ENCODE measurements at places on chromosomes 1 and 21.

- DNase-seq: no peak
These were observed 84.4 kb downstream of the CD58 start for GRCh38 chr1:116486424-116486823.

DNA sequence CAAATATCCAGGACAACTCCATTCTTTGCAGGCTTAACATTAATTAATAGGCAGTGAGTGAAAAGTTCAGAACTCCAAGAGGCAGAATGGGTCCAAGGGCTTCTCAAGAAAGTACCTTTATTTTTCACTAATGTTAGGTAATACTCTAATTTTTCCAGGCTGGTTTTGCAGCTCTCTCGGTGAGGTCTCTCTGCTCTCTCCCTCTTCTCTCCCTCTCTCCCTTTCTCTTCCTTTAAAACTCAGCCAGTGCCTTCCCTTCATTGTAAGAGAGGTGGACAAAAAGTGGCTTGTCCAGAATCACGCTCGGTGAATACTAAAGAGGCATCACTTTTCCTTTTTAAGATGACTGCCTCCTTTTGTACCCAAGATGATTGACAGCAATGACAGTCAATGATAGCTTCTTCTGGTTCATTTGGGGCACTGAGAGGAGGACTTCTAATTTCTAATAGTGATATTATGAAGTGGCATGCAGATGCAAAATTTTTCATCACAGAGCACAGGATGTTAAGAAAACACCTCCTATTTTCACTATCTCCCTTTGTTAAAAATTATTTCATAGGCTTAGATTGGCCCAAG is 1.3 kb upstream of the CHI3L1 start:
- DNase-seq: no peak

DNA sequence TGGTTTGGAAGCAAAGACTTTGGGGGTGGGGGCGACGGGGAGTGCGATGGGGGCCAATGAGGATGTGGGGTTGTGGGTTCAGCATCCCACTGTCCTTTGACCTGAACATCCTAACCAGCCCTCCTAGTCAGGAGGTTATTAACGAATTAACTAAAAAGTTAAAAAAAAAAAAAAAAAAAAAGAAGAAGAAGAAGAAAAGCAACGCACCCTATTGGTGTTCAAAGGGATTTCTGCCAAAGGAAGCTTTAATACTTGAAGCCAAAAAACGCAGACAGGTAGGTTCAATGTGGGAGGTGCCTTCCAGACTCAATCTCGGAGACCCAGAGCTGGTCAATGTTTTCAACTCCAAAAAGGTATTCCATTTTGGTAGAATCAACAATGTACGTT is 2.2 kb downstream of the CLIC6 start:
- DNase-seq: no peak

GRCh38 chr1:152473887-152474537 is 36.6 kb upstream of the LCE5A start:
- no peak for DNase-seq

- DNase-seq: no peak
These were observed 456.4 kb upstream of the DEPDC1 start for GRCh38 chr1:68953311-68953710.

GRCh38 chr1:167638064-167638463 is 8.0 kb downstream of the RCSD1 start:
- DNase-seq: no peak

- DNase-seq: no peak
These were observed 60.9 kb downstream of the TAS1R2 start for GRCh38 chr1:18798533-18798932.

GRCh38 chr1:51819810-51820209 is 58.7 kb downstream of the NRDC start:
- DNase-seq: no peak

DNA sequence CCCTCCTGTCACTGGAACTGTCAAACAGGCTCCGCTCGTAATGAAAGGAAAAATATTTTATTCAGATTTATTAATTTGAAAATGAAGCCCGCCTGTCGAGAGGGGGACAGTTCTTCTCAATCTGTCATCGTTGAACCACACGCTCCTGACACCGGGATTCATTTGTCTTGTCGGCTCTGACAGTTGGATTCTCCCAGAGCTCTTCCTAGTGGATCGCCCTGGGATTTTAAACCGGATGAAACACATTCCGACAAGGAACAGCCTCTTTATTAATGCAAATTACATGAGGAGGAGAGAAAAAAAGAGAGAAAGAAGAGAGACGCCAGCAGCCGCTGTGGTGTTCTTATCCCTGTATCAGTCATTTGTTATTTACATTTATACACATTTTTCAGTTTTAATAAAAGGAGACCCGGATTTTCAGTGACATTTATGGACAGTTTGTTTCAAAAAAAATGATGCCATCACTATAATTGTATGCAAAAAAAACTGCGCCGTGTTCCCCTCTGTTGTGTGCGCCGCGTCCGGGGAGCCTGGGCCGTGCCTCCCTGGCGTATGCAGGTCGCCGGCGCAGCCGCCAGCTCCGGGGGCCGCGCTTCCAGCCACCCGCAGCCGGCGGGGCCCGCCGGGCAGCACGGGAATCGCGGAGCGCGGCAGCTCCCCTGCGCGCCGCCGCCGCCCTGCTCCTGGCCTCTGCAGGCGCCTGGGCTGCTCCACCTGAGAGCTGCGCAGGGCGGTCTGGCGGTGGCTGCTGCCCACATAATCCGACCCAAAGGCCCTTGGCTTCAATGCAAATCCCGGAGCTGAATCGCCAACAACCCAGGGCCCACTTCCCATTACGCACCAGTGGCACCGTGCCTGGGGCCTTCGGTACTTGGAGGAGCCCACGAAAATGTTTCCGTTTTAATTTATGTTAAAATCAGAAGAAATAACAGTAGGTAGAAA is 237.9 kb upstream of the PBX1 start:
- no peak for DNase-seq

- no peak for DNase-seq
These were observed 17.0 kb downstream of the PCNT start for GRCh38 chr21:46340998-46341397.

- no peak for DNase-seq
These were observed 263.4 kb downstream of the PLA2G4A start for GRCh38 chr1:187092104-187092503.

GRCh38 chr1:98101364-98101763 is 180.5 kb upstream of the DPYD start:
- no peak for DNase-seq

GRCh38 chr1:17134724-17135123 is 15.5 kb upstream of the PADI2 start:
- no peak for DNase-seq

- DNase-seq: no peak
These were observed 18.8 kb upstream of the ARTN start for GRCh38 chr1:43914576-43915525.

DNA sequence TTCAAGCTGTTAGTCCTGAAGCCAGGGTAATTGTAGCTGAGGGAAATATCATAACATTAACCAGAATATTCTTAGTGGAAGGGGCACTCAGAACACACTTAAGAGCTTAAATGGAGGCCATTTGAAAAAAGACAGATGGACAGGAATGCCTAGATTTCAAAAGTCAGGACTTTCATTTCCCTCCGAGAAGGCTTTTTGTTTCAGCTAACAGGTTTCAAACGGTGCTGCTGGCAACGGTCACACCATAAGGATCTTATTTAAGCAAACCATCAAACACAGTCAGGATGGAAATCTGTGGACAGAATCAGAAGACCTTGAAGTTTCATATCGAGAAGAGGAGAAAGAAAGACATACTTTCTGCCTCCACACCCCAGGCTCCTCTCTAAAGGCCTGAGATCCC is 70.1 kb downstream of the SLC66A1 start:
- DNase-seq: no peak

DNA sequence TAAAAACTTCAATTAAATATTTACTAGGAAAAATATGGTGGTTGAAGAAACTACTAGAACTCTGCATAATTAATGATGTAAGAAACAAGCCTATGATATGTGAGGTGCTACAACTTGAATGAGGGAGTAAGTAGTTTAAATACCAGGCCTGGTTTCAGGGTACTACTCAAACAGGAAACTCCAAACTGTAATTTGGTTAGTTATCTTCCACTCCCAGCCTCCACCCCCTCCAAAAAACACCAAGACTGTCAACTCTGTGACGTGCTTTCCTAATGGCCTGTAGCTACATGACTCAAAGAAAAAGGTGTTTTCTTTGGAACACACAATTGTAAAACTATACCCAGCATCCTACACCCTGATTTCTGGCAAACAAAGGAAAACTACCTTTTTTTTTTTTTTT is 55.9 kb upstream of the RCC1 start:
- DNase-seq: no peak

DNA sequence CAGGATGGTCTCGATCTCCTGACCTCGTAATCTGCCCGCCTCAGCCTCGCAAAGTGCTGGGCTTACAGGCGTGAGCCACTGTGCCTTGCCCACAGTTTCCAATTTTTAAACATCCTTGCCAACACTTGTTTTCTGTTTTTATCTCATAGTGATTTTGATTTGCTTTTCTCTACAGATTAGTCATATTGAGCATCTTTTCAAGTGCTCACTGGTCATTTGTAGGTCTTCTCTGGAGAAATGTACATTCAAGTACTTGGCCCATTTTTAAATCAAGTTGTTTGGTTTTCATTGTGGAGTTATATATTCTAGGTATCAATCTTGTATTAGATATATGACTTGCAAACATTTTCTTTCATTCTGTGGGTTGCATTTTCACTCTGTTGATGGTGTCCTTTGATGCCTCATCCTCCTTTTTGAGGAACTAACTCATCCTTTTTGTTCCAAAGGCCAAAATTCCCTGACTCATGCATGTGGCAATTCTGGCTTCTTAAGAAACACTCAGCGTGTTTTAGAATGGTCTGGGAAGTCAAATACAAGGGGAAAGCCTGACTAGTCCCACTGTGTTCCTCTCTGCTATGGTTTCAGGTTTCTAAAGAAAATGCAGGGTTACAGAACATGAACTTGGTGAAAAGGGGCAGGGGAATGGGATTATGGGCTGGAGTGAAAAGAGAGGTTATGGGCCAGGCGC is 37.3 kb downstream of the PTAFR start:
- peak; percentile 55 for DNase-seq

DNA sequence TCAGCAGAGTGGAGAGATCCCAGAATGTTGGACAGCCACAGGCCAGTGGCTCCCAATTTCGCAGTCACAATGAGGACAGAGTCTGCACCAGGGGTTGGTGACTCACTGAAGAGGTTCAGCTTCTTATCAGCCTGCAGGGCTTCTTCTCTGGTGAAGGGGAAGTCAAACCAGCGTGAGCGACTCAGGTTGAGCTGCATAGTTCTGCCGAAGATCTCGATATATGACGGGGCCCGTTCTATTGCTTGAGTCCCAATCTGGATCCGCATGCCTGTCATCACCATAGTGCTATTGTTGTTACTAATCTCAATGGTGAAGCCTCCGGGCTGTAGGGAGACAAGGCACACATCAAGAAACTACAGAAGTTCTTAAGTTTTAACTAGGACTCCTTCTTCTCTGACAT is 58.5 kb downstream of the UBR4 start:
- DNase-seq: no peak

GRCh38 chr1:32754317-32755097 is 51.9 kb upstream of the SYNC start:
- no peak for DNase-seq

DNA sequence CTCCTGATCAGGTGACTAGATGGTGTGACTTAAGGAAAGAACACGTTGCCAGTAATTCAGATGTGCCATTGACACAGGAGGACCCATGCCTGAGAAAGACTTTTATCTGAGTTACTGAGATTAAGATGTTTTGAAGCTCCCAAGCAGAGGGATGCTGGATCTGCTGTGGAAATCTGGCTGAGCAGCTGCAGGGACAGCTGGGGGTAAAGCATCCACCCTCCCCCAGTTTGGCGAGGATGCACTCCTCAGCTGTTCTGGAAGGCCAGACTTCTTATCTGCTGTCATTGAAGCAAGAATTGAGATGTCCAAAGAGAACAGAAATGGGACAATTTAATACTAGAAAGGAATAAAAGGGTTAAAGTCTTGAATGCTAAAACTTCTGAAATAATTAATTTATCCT is 25.7 kb downstream of the TTC3 start:
- DNase-seq: no peak
